IMR-90 (cell line): ENCODE measurements at places on chromosomes 7 and 10. TPM values are rescaled to one million over a fixed set of nuclear protein-coding genes. Genes with fewer than 3 reads are reported as not detected.

- no peak for DNase-seq
Observed at GRCh38 chr7:156055206-156055822, 243.1 kb upstream of the SHH start.

DNA sequence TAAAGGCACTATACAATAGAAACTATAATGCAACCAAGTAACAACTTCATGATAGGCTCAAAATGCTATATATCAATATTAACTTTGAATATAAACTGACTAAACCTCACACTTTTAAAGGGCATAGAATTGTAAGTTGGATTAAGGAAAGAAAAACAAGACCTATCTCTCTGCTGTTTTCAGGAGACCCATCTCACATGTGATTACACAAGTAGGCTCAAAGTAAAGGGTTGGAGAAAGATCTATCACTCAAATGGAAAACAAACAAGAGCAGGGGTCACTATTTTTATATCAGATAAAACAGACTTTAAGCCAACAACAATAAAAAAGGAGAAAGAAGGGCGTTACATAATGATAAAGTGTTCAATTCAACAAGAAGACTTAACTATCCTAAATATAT lies 155.5 kb downstream of the CDK14 start:
- DNase-seq = no peak

DNA sequence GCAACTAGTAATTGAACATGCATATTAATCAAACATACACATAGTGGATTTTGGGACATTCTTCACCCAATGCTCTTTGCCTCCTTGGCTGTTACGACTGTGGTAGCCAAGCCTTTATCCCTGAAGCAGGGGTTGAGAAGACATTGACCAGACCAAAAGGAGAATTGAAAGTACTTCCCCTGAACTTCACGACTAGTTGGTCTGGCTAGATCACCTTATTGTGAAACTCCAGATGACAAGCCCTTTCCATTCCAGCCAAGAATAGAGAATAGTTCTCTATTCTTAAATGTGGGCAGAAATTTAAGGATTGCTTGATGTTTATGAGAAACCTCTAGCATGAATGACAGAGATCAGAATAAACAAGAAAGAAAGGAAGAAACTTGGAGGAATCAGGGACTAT lies 97.0 kb downstream of the LRMDA start:
- no peak for DNase-seq

GRCh38 chr10:31083765-31084184 lies 52.1 kb upstream of the ZNF438 start:
- DNase-seq = peak; percentile 39

DNA sequence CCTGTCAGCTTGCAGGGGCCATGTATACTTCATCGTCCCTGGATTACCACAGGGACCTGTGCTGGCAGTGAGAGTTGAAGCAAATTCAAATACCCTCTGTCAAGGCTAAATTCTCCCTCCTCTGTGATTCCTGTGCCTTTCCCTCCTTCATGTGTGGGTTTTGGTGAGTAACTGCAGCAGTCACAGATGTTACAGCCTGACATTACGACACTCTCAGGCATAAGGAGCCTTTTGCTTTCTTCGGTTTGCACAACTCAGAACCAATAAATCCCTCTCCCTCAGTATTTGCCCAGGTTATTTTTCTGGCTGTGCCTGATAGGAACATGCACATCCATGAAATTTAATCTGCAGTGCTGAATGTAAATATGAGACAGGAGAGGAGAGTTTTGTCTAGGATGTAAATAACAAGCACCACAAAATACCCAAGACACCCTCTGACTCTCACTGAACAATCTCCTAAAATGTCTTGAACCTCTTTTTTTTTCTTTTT lies 997.2 kb upstream of the GHITM start:
- no peak for DNase-seq

DNA sequence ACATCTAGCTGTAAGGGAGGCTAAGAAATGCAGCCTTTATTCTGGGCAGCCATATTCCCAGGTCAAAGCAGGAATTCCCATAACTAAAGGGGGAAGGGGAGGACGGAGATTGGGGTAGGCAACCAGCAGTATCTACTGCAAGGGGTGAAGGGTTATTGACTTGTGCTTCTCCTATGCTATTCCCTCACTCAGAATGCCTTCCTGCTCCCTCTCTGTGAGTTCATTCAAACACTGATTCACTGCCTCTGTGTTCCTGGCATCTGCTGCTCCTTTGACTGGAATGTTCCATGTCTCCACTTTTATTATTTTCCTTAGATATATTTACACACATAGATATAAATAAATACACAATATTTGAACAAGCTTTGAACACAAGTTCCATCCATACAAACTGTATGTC lies 11.1 kb downstream of the HTR7 start:
- DNase-seq = peak; percentile 9

GRCh38 chr7:43509906-43510305 lies 73.0 kb upstream of the STK17A start:
- no peak for DNase-seq

GRCh38 chr7:105876964-105877601 lies 684 bp upstream of the ATXN7L1 start:
- peak; percentile 34 for DNase-seq

DNA sequence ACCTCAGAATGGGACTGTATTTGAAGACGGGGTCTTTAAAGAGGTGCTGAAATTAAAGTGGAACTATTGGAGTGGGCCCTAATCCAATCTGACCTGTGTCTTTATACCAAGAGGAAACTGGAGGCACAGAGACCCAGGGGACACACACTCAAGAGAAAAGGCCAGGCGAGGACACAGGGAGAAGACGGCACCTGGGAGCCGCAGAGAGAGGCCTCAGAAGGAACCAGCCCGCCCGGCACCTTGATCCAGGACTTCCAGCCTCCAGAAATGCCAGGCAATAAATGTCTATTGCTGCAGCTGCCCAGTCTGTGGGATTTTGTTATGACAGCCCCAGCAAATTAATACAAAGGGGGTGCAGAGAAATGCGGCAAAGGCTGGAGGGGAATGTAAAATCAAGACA lies 10.5 kb downstream of the CARD11 start:
- no peak for DNase-seq

DNA sequence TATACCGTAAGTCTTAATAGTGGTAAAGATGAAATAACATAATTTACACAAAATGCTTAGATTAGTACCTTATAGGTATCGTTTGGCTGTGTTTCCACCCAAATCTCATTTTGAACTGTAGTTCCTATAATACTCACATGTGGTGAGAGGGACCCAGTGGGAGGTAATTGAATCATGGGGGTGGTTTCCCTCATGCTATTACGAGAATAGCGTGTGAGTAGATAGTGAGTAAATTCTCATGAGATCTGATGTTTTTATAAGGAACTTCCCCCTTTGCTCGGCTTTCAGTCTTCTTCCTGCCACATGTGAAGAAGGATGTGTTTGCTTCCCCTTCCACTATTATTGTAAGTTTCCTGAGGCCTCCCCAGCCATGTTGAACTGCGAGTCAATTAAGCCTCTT lies 426.3 kb upstream of the POT1 start:
- DNase-seq = no peak

DNA sequence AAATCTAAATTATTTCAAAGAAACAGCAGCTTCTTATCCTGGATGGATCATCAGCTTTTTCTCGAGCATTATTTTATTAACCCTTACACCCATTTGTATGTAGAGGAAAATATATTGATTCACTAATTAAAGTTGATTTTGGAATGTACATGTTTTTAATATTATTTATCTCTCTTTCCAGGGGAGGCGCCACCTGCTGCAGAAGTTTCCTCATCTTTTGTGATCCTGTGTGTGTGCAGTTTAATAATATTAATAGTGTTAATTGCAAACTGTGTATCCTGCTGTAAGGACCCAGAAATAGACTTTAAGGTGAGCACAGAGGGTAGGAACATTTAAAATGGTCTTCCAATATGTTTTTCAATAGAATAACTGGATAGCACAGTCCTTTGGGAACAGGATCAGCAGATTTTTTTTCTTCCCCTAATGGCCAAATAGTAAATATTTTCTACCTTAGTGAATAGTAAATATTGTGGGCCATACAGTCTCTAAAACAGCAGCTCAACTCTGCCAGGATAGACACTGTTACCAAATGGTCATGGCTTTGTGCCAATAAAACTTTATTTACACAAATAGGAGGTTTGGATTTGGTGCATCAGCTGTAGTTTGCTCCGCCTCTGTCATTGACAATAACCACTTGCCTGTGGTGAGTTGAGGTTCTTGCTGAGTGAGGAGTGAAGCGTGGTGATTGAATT lies 30.6 kb downstream of the LMTK2 start:
- DNase-seq = no peak

DNA sequence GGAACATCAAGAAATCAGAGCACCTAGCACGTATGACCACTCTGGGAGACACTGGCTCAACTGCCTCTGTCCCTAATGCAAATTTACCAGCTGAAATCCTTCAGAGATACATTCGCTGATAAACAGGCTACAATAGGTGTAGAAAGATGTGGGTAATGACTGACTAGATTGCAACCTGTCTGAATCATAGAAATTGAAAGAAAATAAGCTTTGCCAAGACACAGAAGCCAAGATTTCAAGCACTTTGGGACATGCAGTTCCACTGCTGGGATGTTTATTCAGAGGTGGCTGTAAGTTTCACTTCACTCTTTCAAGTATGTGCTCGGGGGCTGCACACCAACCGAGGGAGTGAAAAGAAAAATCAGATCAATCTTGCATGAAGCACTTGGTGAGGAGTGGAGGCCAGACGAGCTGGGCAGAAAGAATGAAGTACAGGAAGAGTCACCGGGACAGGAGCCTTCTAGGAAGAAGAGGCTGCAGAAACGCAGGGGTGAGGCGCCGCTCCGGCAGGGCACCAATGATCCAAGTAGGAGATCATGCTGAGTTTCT lies 276.7 kb downstream of the PARD3 start:
- DNase-seq = no peak

DNA sequence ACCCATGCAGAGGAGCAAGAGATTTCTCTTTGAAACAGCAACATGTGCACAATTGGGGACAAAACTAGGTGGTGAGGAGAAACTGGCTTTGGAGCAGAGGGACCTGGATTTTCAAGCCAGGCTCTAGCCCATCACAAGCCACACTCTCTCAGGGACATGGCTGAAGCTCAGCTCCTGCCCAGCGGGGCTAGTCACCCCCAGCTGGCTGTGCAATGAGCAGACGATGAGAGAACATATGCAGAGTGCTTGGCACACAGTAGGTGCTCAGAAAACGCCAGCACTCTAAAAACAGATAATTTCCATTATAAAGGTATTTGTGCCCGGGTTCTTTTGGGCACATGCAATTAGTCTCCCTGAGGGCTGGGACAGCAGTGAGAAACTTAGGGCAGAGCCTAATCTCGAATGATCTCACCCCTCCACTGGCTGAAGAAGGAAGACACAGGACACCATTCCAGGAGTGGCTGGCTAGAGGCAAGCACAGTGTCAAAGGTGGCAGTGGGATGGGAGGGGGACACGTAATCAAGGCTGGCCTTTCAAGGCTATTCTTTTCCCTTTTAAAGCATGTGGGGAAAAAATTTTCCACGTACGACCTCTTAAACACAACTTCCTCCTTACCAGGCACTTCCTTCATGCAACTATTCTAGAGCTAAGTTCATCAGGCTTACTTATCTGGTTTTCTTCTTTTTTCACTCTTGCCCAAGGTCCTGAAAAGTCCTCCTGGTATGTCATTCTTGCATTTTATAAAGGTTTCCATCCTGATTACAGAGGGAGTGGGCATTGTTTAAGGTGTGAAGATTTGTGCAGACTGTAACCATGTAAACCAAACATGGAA lies 15.1 kb downstream of the FAM53B start:
- DNase-seq = no peak

- DNase-seq = no peak
Observed at GRCh38 chr10:100613846-100614245, 78.1 kb downstream of the HIF1AN start.

DNA sequence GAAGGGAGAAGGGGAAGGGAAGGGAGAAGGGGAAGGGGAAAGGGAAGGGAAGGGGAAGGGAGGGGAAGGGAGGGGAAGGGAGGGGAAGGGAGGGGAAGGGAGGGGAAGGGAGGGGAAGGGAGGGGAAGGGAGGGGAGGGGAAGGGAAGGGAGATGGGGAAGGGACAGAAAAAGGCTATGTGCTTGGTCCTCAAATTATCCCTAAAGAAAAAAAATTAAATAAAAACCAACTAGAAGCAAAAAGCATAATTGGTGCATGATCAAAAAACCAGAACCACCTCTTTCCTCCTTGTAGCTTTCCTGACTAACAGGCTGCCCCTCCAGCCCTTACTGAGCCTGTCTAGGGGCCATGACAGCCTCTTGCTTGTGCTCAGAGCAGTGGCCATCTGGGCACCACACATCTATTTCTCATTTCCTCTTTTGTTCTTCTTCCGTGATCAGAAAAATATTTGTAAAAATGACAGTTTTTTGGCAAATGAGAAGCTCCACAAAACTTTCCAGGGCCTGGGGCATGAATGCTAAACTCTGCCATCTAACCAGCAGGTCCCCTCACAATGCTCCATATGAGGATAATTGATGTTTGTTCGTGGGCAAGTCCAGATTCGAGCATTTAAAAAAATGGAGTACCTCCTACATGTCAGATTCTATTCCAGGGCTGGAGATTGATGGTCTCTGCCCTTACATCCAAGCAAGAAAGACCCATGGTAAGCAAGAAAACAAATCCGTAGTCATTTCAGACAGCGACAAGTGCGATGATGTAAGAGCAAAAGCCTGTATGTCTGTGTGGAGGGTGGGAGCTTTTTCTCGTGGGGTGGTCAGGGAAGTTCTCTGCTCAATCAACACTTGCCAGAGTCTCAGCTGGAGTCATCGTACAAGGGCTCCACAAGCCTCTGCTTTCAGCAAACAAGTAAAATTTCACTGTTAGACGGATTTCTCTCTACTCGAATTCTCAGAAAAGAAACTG lies 320.9 kb downstream of the WDR11 start:
- DNase-seq = no peak

GRCh38 chr10:30883751-30884150 lies 147.9 kb downstream of the ZNF438 start:
- no peak for DNase-seq

GRCh38 chr7:152313831-152314604 lies 121.8 kb downstream of the KMT2C start:
- DNase-seq = peak; percentile 79

DNA sequence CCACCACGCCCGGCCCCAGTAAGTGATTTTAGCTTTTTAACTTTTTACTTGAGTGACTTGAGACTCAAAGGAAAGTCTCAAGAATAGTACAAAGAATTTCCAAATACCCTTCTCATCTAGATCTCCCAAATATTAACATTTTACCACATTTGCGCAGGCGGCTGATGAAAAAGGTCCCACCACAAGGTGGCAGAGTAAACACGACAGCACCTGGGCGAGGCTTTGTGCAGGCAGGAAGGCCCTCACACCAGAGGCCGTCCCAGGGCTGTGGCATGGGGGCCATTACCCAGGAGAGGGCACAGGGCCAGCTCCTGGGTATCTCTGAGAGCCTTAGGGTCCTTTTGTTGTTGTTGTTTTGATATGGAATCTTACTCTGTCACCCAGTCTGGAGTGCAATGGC lies 50.0 kb upstream of the WIPI2 start:
- peak; percentile 9 for DNase-seq

GRCh38 chr7:108196004-108196403 lies 65.8 kb upstream of the LAMB4 start:
- DNase-seq = no peak

- DNase-seq = no peak
Observed at GRCh38 chr10:79130846-79131245, 62.1 kb downstream of the ZMIZ1 start.

- no peak for DNase-seq
Observed at GRCh38 chr10:129946859-129947258, 17.2 kb downstream of the EBF3 start.

Gene OR6B1
- not detected in 2 replicates for polyA plus RNA-seq

Gene RBM20
- 0.09 and 0.15 TPM in 2 replicates for polyA plus RNA-seq

Gene MRLN
- polyA plus RNA-seq = not detected in 2 replicates

Gene HOXA9
- polyA plus RNA-seq = 0.32 and 0.59 TPM in 2 replicates

Gene SFMBT2
- polyA plus RNA-seq = 0.53 and 0.70 TPM in 2 replicates

Gene FLNC
- 154 and 167 TPM in 2 replicates for polyA plus RNA-seq

Gene MKI67
- polyA plus RNA-seq = 13.0 and 13.5 TPM in 2 replicates

Gene SPDYE2
- not detected in 2 replicates for polyA plus RNA-seq

Gene ANKRD30A
- not detected in 2 replicates for polyA plus RNA-seq
